ENCODE measurements at places on chromosomes 1 and 21.

- no peak for DNase-seq
Measured at GRCh38 chr1:112817555-112818373, 102.6 kb upstream of the PPM1J start.

DNA sequence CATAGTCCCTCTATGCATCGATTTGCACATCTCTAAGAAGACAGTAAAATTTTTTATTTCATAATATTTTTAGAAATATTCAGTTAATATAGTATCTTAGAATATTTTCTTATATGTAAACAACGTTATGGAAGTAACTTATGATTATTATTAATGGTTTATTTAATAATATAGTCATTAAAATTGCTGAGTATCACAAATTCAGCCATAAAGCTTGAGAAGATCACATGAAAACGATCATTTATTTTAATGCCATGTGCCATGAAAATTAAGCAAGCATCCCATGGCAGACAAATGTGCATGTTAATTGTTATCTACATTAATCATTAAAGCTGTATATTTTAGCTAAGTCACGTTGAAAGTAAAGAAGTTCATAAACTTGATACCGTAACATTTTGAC, 907.1 kb downstream of the KCNT2 start:
- no peak for DNase-seq

DNA sequence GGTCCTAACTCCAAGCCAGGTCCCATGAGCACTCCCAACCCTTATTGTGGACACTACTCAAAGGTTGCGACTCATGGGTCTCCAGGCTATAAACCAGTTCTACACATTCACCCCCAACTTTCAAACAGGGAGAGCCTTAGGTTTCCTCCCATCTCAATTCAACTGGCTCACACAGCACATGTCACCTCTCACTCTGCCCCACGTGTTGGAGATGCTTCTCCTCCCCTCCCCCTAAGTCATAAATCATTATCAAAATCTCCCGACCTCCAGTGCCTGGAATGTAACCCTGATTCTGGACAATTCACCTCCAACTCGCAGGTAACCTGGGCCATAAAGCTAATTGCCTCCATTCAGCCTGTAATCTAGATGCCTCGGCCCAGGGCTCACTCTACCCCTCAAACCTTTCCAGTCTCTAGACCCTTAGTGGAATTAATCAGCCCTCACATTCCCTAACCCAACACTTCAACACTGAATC, 595 bp downstream of the AK2 start:
- no peak for DNase-seq

DNA sequence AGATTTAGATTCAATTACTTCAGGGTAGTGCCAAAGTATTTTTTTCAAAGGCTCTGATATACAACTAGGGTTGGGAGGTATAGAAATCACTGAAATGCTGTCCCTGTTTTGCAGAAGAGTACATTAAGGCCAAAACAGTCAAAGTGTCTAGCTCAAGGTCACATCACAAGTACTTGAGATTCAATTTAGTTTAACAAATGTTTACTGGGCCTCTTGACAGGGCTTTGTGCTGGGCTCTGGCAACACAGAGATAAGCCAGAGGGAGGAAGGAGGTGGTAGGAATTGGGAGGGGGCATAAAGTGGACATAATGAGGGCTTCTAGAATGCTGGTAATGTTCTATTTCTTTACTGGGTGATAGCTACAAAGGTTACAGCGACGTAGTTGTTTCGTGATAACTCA, 2.3 kb upstream of the SLC9A1 start:
- DNase-seq: no peak

GRCh38 chr21:44428281-44428960, 26.9 kb upstream of the LRRC3 start:
- DNase-seq: no peak

DNA sequence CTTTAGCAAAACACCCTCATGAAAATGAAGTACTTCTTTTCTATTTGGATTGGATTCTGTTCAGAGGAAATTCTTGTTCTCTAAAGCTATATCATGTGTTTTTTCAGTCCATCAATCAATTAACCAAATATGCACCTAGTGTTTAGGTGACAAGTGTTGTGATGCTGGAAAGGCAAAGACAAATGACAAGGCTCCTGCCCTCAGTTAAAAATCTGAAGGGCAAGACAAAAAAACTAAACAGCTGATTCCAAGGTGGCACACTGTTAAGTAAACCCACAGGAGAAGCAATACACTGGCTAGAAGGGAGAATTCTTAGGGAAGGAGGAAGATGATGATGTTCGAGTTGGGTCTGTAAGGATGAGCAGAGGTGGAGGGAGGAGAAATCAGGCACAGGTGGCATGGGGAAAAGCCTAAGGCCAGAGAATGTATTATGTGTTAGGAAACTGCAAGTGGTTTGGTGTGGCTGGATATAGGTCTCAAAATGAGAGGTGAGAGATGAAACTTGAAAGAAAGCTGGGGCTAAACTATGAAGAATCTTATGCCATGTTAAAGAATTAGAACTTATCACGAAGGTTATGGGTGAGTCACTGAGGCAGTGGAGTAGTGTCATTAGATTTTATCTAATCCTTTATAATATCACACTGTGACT, 51.8 kb upstream of the GFI1 start:
- DNase-seq: no peak

- DNase-seq: no peak
Measured at GRCh38 chr1:3919706-3920105, 19.6 kb upstream of the C1orf174 start.

DNA sequence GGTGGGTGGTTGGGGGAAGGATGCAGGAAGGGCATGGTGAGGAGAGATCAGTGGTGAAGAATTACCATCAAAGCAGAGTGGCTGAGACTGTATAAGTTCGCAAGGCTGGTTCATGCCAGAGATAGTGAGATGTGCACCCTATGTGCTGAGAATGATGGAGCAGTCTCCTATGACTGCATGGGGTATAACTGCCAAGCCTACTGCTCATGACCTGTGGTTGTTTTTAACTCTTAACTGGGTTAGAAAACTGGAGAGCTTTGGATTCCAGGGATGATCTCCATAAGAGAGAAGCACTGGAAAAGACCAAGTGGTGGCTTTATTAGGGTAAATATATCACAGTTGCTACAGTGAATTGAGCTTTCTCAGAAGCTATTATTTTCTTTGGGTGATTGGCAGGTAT, 16.2 kb downstream of the WNT2B start:
- no peak for DNase-seq

GRCh38 chr1:104264521-104264920, 514.8 kb downstream of the AMY1C start:
- DNase-seq: no peak

- no peak for DNase-seq
Measured at GRCh38 chr1:59438058-59438560, 141.2 kb downstream of the FGGY start.

DNA sequence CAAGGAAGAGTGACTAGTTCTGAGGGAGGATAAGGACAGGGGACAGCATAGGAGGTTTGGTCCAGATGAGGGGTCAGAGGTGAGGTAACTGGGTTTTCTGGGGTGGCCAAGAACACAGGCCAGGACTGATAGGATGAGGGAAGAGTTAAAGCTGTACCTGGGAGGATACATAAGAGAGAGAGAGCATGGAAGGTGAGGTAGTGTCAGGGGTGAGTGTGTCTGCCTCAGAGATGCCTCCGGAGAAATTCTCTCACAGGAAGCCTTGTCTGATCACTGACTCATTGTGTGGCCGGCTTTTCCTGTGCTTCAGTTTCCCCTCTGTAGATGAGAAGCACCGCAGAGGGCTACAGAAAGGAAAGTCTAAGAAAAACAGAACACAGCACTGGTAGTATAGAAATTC, 40.2 kb downstream of the FASLG start:
- no peak for DNase-seq

DNA sequence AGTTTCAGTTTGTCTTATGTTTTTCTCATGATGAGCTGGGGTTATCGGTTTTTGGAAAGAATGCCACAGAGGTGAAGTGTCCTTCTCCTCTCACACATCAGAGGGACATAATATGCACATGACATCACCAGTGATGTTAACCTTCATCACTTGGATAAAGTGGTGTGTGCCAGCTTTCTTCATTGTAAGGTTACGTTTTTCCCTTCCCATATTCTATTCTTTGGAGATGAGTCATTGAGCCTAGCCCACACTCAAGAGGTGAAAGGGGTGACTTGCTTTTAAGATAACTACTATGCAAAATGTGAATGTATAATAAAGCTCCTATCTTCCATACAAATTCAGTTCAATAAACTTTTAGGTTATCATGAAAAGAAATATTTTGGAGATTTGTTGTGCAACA, 36.7 kb upstream of the MAGI3 start:
- DNase-seq: no peak

- no peak for DNase-seq
Measured at GRCh38 chr21:41537356-41537755, 29.4 kb upstream of the TMPRSS2 start.

DNA sequence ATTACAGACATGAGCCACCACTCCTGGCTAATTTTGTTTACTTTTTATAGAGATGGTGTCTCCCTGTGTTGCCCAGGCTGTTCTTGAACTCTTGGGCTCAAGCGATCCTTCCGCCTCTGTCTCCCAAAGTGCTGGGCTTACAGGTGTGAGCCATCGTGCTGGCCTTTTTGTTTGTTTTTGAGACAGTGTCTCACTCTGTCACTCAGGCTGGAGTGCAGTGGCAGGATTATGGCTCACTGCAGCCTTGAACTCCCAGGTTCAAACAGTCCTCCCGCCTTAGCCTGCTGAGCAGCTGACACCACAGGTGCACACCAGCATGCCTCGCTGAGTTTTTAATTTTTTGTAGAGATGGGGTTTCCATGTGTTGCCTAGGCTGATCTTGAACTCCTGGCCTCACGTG, 49.1 kb downstream of the ADARB1 start:
- no peak for DNase-seq

- no peak for DNase-seq
Measured at GRCh38 chr21:32958288-32959002, 67.3 kb upstream of the OLIG2 start.

DNA sequence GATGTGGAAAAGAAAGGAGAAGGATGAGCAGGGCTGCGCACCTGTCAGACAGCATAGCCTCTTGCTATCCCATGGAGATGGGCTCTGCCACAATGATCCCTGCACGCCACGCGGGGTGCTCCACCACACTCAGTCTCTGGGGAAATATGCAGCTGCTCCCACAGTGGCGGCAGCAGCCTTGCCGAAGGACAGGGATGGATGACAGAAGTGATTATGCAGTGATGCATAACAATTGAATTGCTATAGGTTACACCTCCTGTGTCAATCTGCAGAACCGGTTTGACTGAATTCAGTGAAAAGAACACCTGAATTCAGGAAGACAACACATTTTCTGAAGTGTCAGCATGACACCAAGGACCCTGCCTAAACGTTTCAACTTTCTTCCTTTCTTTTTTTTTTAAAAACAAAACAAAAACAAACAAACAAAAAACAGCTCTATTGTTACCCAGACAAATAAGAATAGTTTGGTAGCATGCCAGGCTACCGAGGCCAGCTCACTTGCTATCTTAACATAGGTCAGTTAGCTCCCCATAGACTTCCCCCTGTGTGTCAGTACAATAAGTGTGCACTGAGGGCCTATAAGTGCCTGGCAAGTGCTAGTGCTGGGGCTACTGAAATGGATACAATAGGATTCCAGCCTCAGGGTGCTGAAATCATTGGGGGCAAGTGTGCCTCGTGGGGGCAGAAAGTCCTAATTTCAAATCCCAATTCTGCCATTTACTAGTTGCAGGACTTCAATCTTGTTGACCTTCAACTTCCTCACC, 127.6 kb upstream of the LMO4 start:
- DNase-seq: no peak

- DNase-seq: peak; percentile 67
Measured at GRCh38 chr1:53541761-53542550, 82.8 kb downstream of the DMRTB1 start.

DNA sequence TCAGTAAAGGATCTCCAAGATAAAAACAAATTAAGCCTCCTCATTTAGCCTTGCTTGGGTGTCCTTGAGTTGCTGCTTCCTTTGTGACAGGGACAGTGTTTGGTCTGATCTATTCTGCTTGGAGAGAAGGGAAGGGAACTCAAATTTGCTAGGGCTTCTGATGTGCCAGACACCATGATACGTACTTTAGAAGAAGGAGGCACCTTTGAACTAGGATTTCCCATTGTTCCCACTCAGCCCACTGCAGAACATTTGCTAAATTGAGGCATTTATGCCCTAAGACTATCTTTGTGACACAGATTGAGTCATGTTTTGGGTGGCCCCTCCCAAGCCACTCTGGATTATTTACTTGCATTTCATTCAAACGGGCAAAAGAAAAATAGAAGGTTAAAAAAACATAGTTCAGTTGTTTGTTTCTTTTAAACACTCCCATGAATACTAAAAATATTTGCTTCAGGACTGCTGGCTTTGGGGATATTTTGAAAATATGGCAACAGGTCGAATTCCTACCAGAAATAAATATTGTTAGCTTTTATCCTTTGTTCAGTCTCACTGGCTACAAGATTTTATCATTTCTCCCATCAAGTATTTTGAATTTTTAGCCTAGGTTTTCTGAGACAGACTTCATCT, 81.9 kb upstream of the WLS start:
- DNase-seq: no peak

- no peak for DNase-seq
Measured at GRCh38 chr1:109091078-109091838, 694 bp downstream of the TMEM167B start.

DNA sequence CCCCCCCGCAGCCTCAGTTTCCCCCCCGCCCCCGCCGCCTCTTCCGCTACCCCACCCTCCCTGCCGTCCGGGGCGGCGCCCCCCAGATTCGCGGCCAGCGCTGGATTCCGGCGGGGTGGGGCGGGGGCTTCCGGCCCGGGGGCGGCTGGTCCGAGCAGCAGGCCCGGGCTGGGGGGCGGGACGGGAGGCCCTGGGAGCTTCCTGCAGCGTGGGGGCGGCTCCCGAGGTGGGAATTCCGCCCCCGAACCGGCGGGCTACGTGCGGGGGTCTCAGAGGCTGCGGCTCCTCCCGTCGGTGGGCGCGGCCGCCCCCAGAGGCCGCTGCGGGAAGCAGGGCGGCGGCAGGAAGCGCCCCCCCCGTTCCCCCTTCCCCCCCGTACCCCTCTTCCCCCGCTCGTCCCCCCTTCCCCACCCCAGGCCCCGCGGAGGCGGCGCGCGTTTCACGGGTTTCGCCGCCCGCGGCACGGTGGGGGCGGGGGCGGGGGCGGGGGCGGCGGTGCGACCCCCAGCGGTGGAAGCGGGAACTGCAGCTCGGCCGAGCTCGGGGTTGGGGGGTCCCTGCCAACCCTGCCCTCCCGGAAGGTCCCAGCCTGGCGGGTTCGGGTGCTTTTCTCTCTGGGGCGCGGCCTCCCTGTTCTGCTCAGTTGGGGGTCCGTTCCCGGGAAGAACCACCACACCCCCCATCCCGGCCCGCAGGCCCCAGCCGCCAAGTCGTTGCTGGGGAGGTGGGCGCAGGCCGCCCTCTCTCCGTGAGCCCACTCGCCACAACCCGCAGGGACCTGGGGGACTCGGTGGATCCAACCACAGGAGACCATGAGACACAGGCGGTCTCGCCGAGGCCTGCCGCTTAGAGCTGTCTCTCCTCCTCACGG, 76.3 kb downstream of the MORN1 start:
- DNase-seq: no peak

- no peak for DNase-seq
Measured at GRCh38 chr1:215761446-215761845, 194.3 kb downstream of the KCTD3 start.

- no peak for DNase-seq
Measured at GRCh38 chr1:223219318-223219635, 76.2 kb upstream of the TLR5 start.

GRCh38 chr1:39411526-39412478, 79.6 kb upstream of the BMP8A start:
- no peak for DNase-seq
